Right kidney (tissue), 9 donors: ENCODE measurements at places on chromosomes 2 and 18.
A peak's percentile ranks its signal among the peaks of the same experiment; 100 is the strongest.

DNA sequence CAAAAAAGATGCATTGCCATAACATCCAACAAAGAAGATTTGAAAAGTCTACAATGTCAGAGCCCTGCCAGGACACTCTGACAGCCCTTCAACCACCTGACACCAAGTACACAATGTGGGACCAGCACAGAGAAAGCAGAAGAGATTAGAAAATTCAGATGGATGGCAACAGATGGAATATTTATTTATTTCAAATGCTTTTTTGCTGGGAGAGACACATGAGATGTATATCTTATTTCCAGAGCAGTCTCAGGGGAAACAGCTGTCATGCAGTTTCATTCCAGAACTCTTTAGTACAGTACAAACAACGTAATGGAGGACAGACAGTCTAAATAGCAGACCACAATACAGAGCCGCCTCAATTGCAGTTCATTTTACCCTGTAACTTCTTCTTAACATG, 110.1 kb downstream of the MAIP1 start:
- no peak for DNase-seq

DNA sequence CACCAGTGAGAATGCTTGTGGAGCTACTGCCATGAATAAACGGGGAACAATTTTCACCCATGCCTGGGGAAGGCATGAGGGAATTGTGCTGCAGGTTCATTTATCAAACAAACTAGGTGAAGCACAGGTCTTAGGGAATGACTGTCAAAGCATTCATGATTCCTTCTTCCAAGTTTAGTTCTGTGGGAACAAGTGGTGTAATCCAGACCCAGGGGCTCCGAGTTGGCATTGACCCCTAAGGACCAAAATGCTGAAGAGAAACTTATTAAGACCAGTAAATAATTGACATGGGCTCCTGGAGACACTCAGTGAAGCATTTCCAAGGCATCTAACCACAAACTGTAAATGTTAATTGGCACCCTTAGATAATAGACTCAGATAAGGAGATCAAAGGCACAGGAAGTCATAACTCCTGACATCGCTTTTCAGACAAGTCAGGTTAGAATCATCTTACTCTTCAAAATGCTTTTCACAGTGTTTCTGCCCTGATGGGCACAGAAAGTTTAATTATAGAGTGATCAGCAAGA, 96.9 kb downstream of the SPP2 start:
- peak; percentile 49 for DNase-seq

GRCh38 chr2:219634171-219634940, 6.9 kb downstream of the SLC4A3 start:
- no peak for DNase-seq

DNA sequence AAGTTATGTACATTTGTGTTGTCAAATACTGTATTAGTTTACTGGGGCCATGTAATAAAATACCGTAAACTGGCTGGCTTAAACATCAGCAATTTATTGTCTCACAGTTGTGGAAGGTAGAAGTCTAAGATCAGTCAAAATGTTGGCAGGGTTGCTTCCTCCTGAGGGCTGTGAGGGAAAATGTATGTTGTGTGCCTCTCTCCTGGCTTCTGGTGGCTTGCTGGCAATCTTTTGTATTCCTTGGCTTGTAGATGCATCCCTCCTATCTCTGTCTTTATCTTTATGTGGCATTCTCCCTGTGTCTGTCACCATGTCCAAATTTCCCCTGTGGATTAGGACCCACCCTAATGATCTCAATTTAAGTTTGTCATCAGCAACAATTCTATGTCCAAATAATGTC, 37.0 kb upstream of the SLC30A6 start:
- DNase-seq = no peak

DNA sequence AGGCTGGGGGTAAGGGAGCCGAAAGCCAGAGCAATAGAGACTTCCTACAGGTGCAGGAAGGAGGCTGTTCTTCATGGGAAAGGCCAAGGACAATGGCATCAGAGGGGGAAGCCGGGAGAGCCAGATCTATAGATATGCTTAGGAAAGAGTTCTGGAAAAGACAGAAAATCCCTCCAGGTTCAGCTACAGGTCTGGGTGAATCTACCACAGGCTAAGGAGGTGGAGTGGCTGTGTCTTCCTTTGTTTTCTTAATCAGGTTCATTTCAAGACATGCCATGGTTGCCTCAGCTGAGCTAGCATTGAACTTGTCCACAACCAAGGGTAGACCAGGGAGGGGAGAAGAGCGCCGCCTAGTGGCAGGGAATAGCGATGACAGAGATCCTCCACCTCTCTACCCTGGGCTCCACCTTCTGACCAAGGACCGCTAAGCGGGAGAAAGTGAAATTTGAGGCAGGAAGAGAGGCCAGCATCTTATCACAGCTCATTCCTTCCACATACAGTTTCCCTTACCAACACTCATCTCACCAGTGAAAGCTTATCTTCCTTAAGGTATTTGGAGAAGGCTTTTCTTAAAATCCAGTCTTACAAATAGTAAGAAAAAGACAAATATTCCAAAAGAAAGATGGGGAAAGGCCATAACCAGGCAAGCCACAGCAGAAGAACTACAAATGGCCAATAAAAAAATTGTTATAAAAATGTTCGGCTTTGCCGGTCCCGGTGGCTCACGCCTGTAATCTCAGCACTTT, 74.2 kb downstream of the VIT start:
- no peak for DNase-seq

DNA sequence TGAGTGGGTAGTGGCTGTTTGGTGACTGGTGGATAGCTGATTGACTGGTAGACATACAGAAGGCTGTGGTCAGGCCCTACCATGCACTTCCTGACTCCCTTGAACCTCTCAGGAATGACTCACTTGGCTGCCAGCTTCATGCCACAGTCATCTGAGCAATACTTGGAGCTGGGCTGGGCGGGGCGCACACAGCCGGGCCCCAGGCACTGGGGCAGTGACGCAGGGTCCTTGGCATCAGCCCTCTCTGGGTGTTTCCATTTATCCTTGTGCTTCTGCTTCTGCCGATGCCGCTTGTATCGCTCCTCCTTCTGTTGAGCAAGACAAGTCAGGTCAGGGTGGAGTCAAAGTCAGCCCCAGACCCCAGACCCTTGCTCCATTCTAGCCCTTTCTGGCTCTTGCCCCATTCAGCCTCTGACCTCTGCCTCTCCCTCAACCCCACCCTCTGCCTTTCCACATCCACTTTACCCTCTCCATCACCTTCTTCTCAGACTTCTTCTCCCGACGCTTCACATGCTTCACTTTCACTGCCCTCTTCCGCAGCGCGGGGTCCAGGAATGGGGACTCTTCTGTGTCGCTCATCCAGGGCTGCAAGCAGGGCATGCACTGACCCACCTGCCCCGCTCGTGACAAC, 3.0 kb upstream of the MBD1 start:
- DNase-seq = no peak

- DNase-seq = no peak
Measured at GRCh38 chr2:105701042-105701441, 43.7 kb upstream of the NCK2 start.

DNA sequence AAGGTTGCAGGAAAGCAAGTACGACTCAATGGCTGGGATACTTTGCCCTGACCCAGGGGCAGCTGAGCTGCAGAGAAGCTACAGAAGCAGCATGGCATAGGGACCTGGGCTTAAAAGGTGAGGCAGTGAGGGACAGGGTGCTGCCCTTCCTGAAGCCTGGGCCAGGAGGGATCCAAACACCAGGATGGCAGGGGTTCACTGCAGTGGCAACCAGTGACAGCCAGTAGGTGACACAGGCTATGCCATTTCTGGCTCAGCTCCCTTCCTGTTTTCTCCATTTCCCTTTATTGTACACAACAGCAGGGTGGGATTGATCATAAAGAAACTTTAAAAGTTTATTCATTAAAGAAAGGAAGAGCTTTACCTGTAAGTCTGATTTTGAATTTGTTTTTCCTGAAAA, 48.8 kb downstream of the CABYR start:
- no peak for DNase-seq

GRCh38 chr2:111072220-111072871, 48.4 kb upstream of the BCL2L11 start:
- DNase-seq = no peak

DNA sequence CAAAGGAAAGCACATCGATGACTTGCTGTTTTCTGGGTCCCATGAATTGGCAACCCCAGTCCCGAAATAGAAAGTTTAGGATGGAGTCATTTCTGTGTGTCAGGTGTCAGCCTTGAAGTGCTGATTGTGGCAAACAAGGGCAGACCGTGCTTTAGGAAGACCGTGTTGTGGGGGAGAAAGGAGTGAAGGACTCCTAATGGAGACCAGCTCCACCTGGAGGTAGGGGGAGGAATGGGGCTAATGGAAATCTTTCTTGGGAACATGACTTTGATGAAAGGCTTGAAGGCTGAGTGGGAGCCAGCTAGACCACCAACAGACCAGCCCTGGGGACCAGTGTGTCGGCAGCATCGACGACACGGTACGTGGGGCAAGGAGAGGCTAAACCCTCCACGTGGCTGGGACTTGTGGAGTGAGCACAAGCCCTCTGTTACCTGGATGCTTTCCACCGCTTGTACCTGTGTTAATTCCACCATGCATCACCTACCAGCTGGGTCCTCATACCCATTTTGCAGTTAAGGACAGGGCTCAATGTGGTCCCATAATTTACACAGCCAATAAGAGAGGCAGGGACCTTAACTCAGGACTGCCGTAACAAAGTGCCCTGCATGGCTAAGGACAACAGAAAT, 104.2 kb downstream of the SH3BP4 start:
- no peak for DNase-seq

- no peak for DNase-seq
Measured at GRCh38 chr2:17934721-17935120, 56.3 kb downstream of the KCNS3 start.

DNA sequence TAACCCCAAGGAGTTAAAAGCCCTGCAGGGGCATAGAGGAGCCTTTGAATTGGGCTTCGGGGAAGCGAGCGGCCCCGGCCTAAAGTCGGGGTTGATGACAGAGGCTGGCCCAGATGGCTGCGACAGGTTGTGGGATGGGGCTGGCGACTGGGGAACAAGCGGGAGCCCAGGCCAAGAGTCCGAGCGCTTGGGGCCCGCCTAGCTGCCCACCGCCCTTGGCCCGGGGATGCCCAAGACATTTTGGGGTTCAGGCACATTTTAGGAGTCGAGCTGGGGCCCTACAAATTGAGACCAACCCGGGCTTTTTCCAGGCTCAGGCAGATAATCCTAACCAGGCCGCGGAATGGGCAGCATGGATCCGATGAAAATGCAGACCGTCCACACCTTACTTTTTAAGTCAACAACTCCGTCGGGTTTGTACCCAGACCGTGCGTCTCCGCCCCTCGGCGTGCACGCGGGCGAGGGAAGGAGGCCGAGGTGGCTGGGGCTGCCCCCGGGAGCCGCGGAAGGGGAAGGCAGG, 507 bp downstream of the RTKN start:
- no peak for DNase-seq

- peak; percentile 89 for DNase-seq
Measured at GRCh38 chr2:86623043-86623493, 597 bp downstream of the RNF103 start.

- DNase-seq = no peak
Measured at GRCh38 chr2:54024576-54024975, 53.8 kb upstream of the PSME4 start.

- no peak for DNase-seq
Measured at GRCh38 chr2:153875801-153876466, 4.2 kb downstream of the GALNT13 start.

- DNase-seq = no peak
Measured at GRCh38 chr2:142675398-142675797, 202.1 kb upstream of the KYNU start.

DNA sequence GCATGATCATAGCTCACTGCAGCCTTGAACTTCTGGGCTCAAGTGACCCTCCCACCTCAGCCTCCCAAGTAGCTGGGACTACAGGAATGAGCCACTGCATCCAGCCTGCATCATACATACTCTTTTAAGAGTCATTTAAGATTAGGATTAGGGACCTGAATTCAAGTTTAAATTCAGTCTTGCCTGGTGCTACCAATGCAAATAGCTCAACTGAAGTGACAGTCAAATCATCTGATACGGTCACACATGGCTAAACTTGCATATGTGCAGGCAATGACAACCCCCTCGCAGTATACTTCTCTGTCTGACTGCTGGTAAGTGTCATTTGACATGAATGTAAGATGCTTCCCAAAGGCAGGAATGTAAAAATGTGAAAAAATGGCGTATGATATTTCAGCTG, 31.8 kb upstream of the TMEM131 start:
- DNase-seq = no peak

DNA sequence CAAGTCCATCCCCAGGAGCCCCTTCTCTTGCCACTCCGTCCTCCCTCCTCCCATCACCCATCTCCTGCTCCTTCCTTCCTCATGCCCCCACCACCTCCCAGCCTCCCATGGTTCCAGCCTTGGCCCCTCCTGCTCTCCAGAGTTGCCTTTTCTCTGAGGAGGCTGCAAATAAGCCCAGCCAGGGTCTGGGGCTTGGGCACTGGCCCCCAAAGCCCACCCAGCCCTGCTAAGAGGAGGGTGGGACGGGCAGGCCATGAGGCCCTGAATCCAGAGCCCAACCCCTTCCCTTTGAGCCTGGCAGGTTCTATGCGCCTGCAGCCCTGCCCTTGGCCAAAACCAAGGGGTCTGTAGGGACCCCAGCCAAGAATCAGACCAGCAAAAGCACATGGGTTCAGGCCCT, 71.6 kb downstream of the STPG4 start:
- DNase-seq = no peak

- DNase-seq = no peak
Measured at GRCh38 chr18:8260827-8261226, 348.4 kb upstream of the RAB12 start.

GRCh38 chr2:174335988-174336500, 1.3 kb downstream of the SP9 start:
- DNase-seq = peak; percentile 86

GRCh38 chr2:45975752-45976517, 321.3 kb upstream of the EPAS1 start:
- no peak for DNase-seq

DNA sequence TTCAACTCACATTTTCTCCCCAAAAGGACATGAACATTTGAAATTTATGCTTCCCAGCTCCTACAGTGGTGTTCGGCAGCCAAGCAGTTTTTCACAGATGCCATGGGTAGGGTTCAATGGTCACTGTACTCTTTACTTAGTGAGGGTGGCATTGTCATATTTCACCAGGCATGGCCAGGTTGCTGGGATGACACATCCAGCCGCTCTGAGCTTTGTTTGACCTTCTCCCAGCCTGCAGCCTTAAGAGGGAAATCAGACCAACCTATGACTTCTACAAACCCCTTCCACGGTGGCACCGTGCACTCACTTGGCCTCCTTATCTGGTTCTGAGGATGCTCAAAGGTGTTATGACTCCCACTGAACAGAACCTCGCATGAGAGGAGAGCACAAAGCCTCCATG, 108.4 kb upstream of the SH3BP4 start:
- no peak for DNase-seq

GRCh38 chr2:234257859-234258561, 207.5 kb downstream of the SPP2 start:
- no peak for DNase-seq

DNA sequence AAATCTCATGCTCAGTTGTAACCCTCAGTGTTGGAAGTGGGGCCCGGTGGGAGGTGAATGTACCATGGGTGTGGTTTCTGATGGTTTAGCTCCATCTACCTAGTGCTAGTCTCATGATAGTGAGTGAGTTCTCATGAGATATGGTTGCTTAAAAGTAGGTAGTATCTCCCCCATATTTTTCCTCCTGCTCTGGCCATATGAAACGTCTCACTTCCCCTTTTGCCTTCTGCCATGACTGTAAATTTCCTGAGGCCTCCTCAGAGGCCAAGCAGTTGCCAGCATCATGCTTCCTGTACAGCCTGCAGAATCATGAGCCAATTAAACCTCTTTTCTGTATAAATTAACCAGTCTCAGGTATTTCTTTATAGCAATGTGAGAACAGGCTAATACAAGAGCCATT, 62.8 kb upstream of the RNF152 start:
- DNase-seq = no peak
